ENCODE measurements at places on chromosomes 1 and 21.

GRCh38 chr1:198079432-198079951 is 77.3 kb upstream of the NEK7 start:
- no peak for DNase-seq

DNA sequence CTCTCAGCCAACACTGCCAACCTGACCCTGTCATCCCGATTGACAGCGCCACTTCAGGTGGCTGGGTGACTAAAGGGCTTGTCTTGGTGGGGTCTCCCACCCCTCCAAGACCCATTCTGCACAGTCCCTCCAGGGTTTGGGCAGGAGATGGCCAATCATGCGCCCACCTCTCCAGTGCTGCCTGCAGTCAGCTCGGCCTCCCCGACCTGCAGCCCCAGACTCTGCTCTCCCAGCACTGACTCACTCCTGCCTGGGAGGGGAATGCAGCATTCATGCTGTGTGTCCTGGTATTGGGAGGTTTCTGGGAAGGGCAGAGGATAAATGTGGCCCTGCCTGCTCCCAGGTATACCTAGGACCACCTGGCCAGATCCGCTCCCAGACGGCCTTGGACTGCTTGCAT is 9.7 kb downstream of the TMEM81 start:
- DNase-seq, result no peak

DNA sequence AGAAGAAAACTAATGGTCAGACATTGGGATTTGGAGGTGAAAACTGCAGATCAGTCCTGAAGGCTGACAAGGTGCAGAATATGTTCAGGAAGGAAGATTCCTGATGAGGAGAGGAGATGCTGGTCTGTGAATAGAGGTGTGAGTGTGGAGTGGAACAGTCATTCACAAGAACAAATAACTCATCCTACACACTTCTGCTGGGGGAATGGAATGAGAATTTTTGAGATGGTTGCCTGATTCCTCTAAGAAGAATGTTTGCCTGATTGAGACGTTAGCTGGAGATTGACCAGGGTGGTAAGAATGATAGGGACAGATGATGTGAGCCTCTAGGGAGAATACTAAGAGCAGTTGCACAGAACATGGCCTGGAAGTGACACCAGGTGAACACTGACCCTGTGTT is 4.1 kb downstream of the S100A7 start:
- no peak for DNase-seq

- DNase-seq, result no peak
Observed at GRCh38 chr1:226325178-226325577, 16.2 kb upstream of the LIN9 start.

DNA sequence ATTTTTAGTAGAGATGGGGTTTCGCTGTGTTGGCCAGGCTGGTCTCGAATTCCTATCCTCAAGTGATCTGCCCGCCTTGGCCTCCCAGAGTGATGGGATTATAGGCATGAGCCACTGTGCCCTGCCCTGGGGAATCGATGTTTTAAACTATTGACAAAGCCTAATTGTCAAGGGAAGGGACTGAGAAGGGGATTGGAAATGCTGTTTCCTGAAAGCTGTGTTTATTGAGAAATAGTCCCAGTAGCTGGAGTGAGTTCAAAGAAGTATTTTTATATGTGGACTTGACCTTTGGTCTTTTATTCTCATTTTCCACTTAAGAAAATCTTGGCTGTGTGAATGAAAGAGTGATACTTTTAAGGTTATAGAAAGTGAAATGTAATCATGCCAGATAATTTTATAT is 47.5 kb downstream of the KIF1B start:
- no peak for DNase-seq

DNA sequence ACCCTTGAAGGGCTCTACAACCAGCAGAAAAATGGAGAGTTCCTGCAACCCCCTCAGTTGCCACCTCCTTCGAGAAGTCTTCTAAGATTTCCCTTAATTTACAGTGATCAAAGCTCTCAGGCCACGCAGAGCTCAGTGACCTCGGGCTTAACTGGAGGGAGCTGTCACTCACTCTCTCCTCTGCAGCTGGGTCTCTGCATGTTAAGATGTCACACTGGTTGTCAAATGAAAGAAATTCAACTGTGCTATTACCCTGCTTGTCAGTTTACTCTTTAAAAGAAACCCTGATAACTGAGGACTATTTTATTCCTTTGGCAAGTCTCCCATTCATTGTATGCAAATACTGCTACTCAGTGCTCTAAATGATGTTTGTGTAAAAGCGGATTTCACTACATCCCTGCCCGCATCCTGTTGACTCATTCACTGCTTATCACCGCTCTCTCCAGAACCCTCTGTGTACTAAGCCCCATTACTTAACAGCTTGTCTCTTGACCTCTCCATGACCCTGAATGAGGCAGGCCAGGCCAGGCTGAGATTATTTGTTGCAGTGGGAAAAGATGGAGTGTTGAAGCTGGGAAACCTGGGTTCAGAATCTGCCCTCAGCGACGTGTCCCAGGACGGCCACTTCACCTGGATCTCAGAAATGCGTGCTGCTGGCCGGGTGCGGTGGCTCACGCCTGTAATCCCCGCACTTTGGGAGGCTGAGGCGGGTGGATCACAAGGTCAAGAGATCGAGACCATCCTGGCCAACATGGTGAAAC is 13.7 kb downstream of the DHRS3 start:
- DNase-seq, result peak; percentile 37

GRCh38 chr1:84121360-84121759 is 22.7 kb upstream of the PRKACB start:
- no peak for DNase-seq

DNA sequence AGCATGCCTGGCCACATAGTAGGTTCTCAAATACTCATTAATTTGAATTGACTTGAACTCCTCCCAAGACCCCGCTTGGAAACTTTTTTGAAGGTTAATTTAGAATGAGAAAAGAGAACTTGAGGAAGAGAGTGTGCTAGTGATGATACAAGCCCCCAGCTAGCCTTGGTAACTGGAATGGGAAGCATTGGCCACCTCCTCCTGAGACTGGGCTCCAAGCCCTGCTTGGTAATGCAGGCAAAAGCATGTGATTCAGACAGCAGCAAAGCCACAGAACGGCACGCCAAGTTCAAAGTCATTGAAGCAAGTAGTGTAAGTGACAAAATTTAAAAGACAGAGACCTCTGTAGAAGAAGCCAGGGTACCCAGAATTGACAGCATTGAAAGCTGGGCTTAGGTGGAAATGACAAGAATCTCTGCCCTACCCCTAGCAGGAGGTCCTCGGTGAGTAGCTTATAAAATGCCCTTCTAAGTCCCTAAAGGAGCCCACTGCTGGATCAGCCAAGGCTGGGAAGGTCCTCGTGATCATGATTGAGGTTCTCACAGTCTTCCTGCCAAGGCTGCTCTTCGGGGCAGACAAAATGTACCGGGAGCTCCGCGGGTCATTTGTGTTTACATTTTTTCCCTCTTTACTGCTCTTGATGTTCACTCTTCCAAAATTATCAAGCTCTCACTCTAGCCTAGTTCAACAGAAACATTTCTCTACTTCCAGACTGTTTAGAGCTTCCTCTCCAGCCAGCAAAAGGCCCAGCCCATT is 99.4 kb downstream of the TSEN15 start:
- no peak for DNase-seq

DNA sequence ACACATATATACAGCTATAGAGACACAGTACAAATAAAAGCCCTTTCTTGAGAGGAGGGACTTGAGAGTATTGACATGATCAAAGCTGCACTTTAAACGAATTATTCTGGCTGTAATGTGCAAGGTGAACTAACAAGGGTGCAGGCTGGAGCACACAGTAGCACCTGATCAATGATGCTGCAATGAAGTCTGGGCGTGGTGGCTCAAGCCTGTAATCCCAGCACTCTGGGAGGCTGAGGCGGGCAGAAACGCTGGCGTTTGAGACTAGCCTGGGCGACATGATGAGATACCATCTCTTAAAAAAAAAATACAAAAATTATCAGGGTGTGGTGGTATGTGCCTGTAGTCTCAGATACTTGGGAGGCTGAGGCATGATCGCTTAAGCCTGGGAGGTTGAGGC is 14.1 kb upstream of the CTH start:
- DNase-seq, result no peak

- DNase-seq, result no peak
Observed at GRCh38 chr1:213728593-213729536, 258.9 kb upstream of the PROX1 start.

DNA sequence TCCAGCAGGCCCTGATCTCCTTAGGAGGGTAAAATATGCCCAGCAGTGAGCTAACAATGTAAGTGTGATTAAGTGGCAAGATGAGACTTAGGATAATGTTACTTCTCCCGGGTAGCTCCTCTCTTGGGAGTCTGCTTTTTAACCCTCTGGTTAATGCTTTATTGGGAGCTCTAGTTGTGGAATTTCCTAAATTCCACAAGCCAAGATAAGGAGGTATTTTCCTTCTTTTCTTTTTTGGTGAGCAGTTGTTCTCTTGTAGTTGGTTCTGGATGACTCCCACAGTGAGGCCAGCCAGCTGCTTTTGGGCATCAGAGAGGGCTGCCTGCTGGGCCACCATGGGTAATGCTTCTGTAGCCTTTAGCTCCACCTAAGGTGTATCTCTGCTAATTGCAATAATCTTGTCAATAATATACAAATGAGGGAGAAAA is 19.3 kb downstream of the C1orf52 start:
- DNase-seq, result no peak

DNA sequence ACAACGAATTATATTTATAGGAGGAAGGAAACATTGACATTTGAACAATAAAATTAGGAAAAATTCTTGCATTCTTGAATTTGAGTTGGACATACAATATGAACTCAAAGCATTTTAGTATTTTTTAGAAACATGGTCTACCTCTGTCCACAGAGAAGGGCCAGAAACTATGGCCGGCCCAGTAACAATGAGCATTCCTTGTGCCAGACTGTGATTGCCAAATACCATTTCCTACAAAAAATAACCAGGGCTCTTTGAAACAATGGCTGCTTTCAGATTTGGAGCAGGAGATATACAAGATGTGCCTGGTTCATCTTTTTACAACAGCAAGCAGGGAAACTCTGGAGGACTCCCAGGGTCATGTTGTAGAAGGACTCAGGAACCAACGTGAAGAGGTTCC is 38.4 kb downstream of the NOS1AP start:
- DNase-seq, result no peak

- no peak for DNase-seq
Observed at GRCh38 chr1:37446874-37447273, 27.5 kb upstream of the ZC3H12A start.

GRCh38 chr1:50476800-50477199 is 53.6 kb upstream of the DMRTA2 start:
- DNase-seq, result no peak

- DNase-seq, result no peak
Observed at GRCh38 chr1:93871366-93871765, 7.6 kb downstream of the DNTTIP2 start.

DNA sequence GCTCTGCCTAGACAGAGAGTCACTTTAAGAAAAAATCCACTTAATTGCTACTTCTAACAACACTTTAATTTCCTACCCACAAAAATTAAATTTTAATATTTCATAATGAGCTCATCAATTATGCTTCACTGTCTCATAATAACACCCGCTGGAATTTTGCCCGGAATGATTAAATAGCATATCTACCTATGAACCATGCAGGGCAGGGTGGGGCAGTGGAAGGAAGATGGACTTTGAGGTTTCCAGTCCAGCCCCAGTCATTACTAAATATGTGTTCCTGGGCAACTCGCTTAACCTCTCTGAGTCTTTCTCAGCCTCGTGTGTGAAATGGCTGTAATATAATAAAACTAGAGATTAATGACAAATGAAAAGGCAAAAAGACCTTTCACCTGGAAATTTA is 32.8 kb upstream of the SLC45A1 start:
- DNase-seq, result no peak

GRCh38 chr1:226798427-226799411 is 59.6 kb upstream of the ITPKB start:
- DNase-seq, result peak; percentile 49

DNA sequence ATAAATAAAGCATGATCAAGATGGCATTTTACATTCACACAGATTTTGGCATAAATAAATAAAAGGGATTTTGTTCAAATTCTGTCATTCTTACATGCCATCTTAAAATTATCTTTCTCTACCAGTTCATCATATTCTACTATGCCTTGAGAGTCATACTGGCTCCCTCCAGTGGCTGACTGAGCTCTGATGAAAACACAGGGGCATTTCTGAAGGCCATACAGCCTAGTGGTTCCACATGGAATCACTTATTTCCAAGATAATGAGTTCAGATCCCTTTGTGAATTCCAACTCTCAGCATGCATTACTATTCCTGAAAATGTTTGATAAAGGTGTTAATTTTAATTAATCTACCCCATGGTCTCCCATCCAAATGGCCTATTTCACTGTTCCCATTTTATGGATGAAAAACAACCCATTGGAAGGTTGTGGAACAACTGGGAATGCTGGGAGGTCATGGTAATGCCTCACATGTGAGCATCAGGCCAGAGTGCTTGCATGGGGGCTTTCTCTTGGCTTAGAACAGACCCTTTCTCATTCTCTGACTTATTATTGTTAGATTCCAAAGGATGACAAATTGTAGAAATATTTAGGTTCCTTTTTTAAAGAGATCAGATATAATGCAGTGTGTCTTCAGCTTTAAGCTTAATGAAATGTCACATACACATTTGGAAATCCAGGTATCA is 622.4 kb upstream of the PKN2 start:
- DNase-seq, result no peak

DNA sequence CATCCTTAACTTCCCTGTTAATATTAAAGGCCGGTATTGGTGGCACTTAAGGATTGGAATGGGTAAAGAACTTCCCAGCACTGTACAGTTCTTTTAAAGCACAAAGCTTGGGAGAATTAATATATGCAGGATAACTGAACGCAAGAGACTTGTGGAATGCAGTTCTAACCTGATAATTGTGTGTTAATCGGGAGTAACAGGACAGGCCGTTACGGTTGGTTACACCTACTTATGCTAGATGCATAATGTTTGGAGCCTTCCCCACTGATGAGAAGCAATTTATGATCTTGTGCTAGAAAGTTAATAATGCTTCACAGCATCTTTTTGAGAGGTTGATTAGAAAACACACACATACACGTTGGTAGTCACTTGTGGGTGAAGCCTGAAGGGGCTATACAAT is 7.0 kb downstream of the CHTOP start:
- no peak for DNase-seq

GRCh38 chr1:16061266-16061665 is 12.2 kb downstream of the FAM131C start:
- no peak for DNase-seq

DNA sequence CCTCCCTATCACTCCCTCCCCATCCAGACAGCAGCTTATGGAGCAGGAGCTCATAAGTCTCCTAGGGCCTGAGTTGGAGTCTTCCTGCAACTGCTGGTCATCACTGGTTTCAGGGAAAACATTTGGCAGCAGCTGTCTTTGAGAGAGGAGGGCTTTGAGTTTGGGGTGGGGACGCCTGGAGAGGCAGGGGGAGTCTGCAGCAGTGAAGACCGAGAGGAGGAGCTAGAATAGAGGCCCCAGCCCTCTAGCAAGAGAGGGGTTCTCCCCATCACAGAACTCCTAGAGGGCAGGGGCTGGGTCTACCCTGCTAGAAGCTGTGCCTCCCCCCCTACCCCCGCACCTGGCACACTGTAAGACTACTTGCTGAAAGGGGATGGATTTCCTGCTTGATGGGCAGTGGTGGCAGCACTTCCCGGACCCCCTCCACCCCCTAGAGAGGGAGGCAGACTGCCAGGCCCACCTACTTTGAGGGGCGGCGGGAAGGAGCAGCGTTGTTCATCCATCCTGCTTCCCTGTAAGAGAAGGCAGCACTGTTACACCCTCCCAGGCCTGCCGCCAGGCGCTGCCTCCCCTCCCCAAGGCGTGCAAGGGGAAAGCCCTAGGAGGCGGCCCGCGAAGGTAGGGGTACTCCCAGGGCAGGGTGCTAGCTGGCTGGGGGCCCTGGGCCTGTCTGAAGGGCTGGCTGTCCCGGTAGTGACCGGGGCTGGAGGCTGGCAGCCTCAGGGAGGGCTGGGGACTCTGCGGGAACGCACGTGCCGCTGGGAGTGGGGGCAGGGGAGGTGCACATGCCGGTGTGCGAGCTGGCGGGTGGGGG is 50.4 kb downstream of the RAP1GAP start:
- no peak for DNase-seq
